Stimulated activated CD4-positive, alpha-beta T cell treated with anti-CD3 and anti-CD28 coated beads, Interleukin-15, amount 100 ng/mL, for 48 hours (primary cell): ENCODE measurements at places on chromosomes 16 and 17.

- DNase-seq: no peak
These were observed 254.8 kb downstream of the XYLT1 start for GRCh38 chr16:17215936-17216335.

- DNase-seq: no peak
These were observed 518.6 kb upstream of the WSB1 start for GRCh38 chr17:26775219-26775822.

DNA sequence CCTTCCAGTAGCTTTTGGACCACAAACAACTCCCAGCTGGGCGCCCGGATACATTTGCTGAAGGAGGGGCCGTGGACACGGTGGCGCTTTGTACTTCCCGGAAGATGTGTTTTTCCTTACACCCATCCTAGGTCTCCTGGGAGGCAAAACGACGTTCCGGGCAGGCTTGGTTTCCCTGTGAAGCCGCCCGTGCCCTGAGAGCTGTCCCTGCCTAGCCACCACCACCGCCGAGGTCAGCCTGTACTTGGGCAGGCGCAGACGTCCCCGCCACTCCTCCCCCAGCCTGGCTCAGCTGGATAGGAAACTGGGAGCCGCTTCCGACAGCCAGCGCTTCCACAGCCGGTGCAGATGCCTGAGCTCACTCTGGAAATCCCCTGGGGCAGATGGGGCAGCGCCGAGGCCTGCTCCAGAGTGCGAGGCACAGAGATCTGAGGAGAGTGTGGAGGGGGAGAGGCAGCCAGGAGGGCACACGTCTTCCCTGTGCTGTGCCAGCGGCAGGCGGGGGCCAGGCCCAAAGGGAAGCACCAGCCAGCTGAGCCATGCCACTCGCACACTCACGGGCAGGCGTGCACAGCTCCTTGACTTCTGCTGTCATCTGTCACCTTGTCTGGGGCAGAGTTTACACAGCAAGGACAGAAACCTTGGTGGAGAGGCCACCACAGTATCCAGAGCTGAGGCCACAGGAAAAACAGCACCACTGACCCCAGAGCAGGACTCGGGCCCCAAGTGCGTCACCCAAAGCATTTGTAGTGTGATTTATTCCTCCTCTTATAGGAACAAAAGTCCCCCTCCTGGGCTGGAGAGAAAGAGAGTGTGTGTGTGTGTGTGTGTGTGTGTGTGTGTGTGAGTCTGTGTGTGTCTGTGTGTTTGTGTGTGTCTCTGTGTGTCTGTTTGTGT is 3.0 kb downstream of the RHBDF2 start:
- no peak for DNase-seq

- no peak for DNase-seq
These were observed 14.9 kb upstream of the WNT9B start for GRCh38 chr17:46836500-46836899.

DNA sequence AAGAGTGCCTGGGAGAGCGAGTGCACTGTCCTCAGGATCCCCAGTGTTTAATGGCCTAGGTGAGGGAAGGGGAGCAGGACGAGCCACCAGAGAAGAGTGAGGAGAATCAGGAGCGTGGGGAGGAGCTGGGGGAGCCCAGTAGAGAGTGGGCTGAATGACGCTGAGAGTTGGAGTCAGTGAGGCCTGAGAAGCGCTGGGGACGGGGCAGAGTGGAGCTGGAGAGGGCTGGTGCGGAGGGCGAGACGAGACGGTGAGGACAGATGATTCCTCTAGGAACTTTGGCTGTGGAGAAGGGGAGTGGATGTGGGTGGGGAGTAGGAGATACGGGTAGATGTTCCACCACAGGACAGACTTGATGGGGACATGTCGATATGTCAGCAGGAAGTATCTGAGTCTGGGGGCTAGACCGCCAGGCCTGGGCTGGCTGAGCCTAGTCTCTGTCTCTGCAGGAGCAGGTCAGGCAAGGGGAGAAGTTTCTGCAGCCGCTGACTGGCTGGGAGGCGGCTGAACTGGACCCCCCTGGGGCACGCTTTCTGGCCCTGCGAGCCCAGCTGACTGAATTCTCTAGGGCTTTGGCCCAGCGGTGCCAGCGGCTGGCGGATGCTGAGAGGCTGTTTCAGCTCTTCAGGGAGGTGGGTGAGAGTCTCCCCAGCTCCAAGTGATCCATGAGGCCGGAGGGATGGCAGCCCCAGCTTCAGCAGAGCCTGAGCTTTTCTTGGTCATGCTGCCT is 4.7 kb downstream of the PLEKHG4 start:
- DNase-seq: no peak

- no peak for DNase-seq
These were observed 109.7 kb upstream of the CLEC3A start for GRCh38 chr16:77912617-77913016.

DNA sequence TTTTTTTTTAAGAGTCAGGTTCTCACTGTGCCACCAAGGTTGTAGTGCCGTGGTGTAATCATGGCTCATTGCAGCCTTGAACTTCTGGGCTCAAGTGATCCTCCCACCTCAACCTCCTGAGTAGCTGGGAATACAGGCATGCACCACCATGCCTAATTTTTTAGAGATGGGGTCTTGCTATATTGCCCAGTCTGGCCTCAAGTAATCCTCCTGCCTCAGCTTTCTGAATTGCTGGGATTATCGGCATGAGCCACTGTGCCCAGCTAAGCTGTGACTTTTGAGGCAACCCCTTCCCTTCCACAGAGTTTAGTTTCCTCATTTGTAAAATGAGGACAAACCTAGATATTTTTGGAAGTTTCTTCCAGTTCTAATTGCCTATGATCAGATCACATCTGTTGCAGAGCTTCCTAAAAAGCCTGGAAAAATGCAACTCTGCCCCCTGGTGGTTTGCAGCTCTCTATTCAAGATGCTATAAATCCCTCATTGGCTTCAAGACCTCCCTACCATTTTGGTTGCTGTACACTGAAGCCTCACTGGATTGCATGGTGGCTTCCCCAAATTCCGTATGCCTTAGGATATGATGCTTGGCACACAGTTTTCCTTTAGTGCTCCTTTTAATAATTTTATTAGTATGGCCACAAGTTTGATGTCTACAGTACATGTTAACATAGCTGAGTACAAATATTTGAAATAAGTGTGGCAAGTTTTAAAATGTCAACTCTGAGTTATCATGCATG is 19.3 kb downstream of the GDE1 start:
- peak; percentile 51 for DNase-seq

DNA sequence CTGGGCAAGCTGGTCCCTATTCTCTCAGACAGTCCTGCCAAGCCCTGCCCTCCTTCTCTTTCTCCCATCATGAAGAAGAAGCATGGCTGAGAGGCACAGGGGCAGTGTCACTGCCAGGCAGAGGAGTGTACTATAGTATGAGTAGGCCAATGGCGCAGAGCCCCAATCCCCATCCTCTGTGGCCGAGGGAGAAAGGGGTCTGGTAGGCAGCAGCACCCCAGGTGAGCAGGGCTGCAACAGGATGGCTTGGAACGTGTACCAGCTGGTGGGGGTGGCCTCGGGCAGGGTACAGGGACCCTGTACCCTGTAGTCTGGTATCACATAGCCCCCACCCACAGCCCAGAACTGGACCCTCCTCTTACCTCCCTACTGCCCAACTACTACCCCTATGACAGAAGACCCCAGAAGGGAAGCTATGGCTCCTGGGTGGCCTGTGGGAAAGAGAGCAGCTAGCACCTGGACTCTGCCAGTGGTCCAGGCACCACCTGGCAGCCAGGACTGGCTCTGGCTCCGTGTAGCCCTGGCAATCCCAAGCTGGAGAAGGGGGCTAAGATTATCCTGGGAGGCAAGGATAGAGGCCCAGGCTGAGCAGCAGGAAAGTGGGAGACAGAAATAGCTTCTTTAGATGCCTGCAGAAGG is 4.4 kb downstream of the SMARCD2 start:
- DNase-seq: no peak

DNA sequence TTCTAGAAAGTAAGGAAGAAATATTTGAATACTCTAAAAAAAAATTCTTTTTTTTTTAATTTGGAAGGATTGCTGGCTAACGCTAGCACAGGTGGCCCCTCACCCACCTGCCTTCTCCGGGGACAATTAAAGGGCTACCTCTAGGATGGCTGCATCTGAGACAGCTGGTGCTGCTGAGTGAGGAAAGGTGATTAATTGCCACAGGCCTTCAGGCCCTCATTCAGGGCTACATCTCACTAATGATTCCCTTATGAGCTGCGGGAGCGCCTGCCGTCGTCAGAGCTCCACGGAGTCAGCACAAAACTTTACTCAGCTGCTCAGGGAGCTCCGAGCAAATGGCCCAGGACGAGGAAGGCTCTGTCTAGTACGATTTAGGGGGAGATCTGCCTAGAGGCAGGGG is 27.0 kb upstream of the AKTIP start:
- DNase-seq: no peak

DNA sequence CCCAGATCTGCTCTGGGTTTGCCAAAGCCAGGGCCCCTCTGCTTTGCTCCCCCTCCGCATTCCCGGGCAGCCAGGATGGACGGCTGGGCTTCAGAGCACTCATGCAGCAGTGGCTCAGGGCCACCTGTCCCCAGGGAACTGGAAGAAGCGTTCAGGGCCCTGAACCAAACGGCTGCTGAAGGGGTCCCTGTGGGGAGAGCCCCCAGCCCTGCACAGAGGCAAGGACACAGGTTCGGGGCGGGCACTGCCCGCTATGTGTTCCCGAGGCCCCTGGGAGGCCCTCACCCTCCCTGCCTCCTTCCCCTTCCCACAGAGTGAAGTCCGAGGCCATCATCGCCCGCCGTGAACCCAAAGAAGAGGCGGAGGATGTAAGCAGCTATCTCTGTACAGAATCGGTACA is 10.4 kb downstream of the NME3 start:
- DNase-seq: no peak

DNA sequence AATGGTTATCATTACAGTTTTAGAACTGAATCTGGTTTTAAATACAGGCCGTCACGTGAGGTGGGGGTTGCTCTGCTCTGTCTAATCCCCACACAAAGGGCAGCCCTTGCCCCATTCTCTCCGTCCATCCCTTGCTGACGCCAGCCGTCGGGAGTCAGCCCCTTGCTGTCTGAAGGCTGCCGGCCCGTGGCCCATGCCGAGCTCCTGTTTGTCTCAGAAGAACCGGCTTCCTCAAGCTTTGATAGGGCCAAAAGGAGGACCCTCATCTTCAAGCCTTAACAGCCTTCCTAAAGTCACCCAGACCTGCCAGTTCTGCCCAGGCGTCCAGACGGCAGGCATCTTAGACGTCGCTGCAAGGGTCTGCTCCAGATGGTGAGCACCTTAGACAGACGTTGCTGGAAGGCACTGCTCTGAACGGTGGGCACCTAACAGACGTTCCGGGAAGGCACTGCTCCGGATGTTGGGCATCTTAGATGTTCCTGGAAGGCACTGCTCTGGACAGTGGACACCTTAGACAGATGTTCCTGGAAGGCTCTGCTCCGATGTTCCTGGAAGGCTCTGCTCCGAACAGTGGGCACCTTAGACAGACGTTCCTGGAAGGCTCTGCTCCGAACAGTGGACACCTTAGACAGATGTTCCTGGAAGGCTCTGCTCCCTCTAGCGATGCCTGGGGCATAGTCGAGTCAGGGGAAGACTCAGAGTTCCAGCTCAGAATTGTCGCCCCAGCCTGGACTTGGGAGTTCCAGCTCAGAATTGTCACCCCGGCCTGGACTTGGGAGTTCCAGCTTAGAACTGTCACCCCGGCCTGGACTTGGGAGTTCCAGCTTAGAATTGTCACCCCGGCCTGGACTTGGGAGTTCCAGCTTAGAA is 35.1 kb upstream of the CHMP6 start:
- DNase-seq: no peak

GRCh38 chr17:56130026-56130425 is 23.2 kb upstream of the ANKFN1 start:
- no peak for DNase-seq

- DNase-seq: no peak
These were observed 226.8 kb downstream of the ENGASE start for GRCh38 chr17:79301469-79301868.

- no peak for DNase-seq
These were observed 6.1 kb upstream of the PDP2 start for GRCh38 chr16:66874079-66874775.

DNA sequence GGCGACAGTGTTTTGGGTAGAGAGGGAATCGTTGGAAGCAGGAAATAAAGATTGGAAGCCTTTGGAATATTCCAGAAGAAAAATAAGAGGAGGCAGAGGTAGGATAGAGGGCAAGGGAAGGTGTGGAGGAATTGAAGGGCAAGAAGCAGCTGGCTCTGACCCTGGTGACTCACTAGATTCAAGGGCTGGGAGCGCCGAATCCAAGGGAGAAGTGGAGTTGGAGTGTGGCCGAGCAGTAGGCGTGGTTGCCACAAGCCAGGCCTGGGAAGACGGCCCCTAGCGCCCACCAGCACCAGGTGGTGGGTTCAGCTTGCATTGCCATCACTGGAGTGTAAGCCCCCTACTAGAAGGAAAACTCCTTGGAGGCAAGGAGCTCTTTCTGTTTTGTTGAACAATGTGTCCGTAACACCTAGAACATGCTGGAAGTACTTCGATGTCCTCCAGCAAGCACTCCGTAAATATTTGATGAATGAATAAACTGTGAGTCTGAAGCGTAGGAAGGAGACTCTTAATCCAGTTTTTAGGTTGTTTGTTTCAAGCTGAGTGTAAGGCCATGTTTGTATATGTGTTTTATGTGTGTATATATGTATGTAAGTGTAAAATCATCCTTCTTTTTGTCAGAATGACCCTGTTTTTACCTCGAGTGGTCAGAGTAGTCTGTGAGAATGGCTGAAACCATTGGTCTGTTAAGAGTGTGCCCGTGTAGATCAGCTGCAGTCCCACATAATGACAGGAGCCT is 139.5 kb downstream of the CMIP start:
- DNase-seq: no peak

DNA sequence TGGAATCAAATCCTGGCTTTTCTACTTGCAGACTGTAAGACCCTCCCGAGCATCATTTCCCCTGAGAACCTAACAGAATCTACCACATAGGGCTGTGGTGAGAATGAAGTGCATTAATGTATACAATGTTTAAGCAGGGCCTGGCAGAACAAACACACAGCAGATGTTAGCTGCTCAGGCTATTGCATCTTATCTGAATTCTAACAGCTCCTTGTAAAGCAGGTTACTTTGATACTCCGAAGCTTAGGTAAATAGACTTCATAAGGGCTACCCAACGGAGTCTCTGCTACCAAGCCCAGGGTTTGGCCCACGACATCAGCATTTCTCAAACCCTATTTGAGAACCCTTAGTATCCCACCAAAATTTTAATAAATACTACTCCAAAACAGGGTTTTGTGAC is 24.4 kb upstream of the NOS2 start:
- no peak for DNase-seq

DNA sequence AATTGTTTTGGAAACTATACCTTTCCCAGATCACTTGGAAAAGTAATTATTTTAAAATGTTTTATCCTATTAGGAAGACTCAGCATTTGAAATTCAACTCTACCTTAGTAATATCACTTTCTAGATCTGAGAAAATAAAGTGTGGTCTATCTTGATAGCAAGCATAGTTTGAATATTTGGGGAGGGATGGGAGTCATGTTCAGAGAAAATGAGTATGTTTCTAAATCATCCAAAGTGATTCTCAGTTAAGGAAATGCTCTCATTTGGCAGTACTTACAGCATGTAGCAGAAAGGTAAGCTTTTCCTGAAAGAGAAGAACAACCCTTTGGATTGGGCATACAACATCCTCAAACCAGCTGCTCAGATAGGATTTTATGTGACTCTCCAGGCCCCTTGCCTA is 6.9 kb downstream of the C17orf75 start:
- DNase-seq: no peak

- no peak for DNase-seq
These were observed 31.6 kb downstream of the SOX9 start for GRCh38 chr17:72152387-72152929.

GRCh38 chr17:78345791-78346494 is 13.9 kb downstream of the SOCS3 start:
- DNase-seq: no peak
